ENCODE measurements at places on chromosomes 16 and 17. TPM values are rescaled to one million over a fixed set of nuclear protein-coding genes. Genes with fewer than 3 reads are reported as not detected.

GRCh38 chr17:72501404-72502370 lies 380.9 kb downstream of the SOX9 start:
- no peak for DNase-seq

DNA sequence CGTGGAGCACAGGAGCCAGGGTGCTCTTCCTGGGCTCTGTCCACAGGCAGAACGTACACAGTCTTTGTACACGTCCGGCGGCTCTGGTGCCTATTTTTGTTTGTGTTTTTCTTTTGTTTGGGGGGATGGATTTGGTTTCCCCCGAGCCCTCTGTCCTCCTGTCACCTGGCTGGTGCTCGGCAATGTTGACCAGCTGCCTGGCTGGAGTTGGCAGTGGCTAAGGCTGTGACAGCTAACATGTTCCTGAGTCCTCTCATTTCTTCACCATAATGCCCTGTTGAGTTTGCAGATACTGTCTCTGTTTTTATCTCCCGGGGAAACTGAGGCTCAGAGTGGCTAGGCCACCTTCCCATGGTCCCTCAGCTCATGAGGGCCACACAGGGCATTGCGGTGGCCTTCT lies 25.7 kb downstream of the MAPT start:
- no peak for DNase-seq

GRCh38 chr16:86975445-86975844 lies 341.7 kb downstream of the C16orf95 start:
- no peak for DNase-seq

- DNase-seq: no peak
These were observed 201.2 kb downstream of the C16orf78 start for GRCh38 chr16:49574826-49575225.

DNA sequence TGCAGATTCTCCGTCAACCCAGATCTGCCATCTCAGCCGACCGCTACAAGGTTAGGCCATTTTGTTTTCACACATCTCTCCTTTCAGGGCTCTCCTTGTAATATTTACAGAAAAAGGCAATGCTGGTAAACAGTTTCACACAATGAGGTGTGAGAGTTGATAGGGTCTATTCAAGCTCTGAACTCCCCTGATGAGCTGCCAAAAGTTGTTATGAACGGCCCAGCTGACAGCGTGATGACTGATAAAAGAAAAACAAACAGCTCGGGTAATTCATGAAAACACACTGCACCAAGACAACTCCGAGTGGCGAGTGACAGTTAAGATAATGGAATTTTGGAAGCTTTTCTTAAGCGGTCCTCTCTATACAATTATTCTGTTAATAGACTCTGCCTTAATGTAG lies 68.1 kb upstream of the IRX5 start:
- no peak for DNase-seq

GRCh38 chr17:47315451-47316266 lies 8.1 kb upstream of the EFCAB13 start:
- DNase-seq: no peak

DNA sequence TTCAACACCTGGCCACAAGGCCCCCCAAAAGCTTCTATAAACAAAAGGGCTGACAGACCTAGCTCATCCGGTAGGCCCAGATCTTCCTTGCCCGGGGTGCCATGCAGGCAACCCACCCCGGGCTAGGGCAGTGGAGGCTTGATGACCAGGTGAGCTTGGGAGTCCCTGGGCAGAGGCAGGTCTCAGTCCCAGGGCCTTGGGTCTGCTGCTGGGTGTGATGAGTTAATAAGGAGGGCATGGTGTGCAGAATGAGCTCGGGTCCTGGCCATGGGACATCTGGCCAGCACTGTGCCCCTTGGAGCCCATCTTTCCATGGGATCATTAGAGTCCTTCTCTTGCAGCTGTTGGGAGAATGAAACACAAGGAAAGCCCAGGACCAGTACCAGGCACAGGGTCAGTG lies 20.2 kb upstream of the MPRIP start:
- DNase-seq: no peak

DNA sequence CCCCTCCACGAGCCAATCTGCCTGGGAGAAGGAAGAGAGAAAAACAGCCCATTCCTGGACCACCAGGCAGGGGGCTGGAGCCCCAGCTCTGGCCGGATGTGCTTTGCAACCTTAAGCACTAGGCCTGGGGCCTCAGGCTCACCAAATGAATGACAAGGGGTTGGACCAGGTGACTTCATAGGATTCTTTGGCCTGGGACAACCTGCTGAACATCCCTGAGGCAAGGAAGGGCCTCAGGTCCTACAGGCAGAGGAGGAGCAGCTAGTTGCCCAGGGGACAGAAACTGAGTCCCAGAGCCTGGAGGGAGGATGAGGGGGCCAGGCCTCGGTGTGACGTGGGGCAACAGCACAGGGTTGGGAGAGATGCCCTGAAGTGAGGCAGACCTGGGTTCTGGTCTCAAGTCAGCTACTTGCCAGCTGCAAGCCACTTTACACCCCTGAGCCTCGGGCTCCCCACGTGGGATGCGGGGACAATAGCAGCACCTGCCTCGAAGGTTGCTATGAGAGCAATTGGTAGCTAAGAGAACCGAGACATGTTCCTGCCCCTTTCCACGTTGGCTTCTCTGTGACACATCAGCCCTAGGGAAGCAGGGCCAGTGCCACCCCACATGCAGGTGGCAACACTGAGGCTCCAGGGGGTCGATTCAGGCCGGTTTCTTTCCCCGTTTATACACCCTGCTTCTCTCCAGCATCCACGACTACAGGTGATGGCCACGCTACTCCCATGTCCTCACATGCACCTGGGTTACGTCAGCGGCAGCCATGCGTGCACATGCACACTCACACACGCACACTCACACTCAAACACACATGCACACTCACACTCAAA lies 42.6 kb downstream of the CFAP20 start:
- no peak for DNase-seq

DNA sequence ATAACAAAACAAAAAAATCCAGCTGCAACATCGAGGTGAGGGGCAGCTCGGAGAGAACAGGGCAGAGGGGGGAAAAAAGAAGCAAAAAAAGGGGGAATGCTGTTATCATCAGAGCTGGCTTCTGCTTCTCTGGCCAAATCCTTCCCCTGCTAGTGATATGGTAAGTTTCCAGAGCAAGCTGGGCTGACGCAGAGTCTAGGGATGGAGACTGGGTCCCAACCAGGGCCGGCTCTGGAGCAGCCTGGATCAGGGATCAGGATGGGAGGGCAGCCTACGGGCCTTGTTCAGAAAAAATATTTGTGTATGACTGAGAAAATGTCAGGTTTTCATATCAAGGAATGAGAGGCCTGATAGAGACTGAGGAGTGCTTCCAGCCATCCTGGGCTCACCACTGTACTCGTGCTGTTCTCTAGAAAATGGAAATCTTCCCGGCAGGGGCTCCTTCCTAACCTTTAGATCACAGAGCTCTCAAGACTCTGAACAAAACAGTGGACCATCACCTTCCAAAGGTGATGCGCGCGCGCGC lies 726 bp upstream of the C1QTNF1 start:
- DNase-seq: no peak

DNA sequence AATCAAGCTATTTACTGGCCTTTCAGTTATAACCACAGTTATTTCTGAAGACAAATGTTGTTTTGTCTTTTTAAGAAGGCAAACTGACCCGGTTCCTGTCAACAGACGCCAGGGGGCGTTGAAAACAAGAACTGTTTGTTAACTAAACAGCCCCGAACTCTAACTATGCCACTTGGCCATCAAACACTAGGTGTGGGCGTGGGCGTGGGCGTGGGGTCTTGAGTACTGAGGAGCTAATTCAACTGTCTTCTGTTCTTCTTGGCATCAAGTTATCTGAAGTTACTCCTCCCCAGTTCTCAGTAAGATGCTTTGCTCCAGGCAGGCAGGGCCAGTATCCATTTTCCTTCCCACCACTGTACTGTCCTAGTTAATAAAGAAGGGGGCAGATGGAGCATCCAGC lies 63.3 kb upstream of the MTMR4 start:
- no peak for DNase-seq

Gene TMC6
- 31.2 TPM for total RNA-seq

Gene NAA60
- 55.0 TPM for total RNA-seq

Gene ADGRG1
- total RNA-seq: 4.6 TPM

Gene SCIMP
- total RNA-seq: not detected

Gene SCARF1
- 0.64 TPM for total RNA-seq

Gene DOC2B
- 0.10 TPM for total RNA-seq

Gene PYY
- total RNA-seq: not detected

Gene HOXB13
- not detected for total RNA-seq
